ENCODE measurements at places on chromosomes 12 and 14.

DNA sequence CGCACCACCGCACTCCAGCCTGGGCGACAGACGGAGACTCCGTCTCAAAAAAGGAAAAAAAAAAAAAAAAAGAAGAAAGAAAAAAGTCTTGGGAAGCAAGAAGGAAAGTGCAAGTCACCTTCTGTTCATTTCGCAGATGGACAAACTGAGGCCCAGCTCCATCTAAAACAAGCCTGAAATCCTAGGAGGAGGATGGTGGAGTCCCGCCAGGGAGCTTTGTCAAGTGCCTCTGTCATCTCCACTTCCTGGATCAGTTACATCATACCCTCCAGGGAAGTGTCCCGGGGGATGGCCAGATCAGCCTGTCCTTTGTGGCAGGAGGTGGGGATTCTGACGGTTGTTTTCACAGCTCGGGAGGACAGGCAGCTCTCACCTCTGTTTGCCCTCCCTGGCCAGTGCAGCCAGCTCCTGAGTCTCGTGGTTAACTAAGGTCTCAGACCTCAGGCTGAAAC is 8.7 kb upstream of the SDSL start:
- DNase-seq = peak; percentile 30

- DNase-seq = peak; percentile 75
These were observed at the start of gene VTI1B for GRCh38 chr14:67674480-67675218. Gene VTI1B (minus strand): TSS chr14:67674632. CDS start chr14:67674489, 143 bp downstream.

- DNase-seq = no peak
These were observed 37.0 kb downstream of the CCDC91 start for GRCh38 chr12:28227251-28227650.

DNA sequence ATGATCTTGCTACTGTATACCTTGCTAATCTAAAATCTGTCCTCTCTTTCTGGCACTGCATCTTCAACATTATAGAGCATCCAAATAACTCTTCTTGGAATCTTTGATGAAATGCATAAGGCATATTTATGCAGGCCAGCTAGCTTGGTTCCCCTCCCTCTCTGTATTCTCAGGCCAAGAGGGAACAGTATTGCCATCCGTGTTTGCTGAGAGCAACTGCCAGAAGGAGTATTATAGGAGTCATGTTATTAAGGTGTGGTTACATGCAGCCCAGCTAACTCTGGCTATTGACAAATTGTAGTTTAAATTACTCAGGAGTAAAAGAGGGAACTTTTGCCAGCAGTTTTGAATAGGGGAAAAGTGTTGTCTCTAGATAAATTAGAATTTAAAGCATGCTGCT is 309.3 kb upstream of the E2F7 start:
- DNase-seq = no peak

GRCh38 chr14:51117593-51117992 is 22.7 kb upstream of the TRIM9 start:
- no peak for DNase-seq

- no peak for DNase-seq
These were observed 4.0 kb downstream of the C14orf119 start for GRCh38 chr14:23099212-23099861.

GRCh38 chr12:46560874-46561273 is 188.3 kb upstream of the SLC38A2 start:
- peak; percentile 29 for DNase-seq

DNA sequence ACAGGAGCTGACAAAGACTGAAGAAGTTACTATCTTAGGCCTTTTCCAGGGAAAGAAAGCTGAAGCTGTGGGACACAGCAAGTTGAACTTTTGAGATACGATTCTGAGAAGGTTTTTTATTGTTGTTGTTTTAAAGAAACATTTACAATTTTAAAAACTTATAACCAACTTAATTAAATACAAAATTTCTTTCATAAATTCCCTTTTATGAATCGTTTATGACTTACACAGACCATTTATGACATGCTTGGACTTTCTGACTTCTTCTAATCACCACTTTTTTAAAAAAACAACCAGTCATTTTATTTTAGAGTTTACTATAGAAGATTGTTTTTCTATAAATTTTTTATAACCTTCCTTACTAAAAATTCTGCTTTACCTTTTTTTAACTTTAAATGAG is 68.7 kb downstream of the DHRS2 start:
- no peak for DNase-seq
